ENCODE measurements at places on chromosomes 3 and 15. TPM values are rescaled to one million over a fixed set of nuclear protein-coding genes. Genes with fewer than 3 reads are reported as not detected.

Gene COL6A6
- not detected for total RNA-seq

Gene MED12L
- total RNA-seq, result 1.3 TPM

- no peak overlapping the region for H3K4me3 ChIP-seq
- no peak for DNase-seq
Observed at GRCh38 chr3:187946163-187946691, 201.0 kb upstream of the BCL6 start.

GRCh38 chr3:189593581-189593980 is 37.6 kb upstream of the TP63 start:
- no peak for DNase-seq
- H3K4me3 ChIP-seq, result no peak overlapping the region
- H3K4me1 ChIP-seq, result no peaks in the 10 kb centered on the region
- no peaks in the 10 kb centered on the region for H3K36me3 ChIP-seq
- H3K27me3 ChIP-seq, result no peaks in the 10 kb centered on the region

DNA sequence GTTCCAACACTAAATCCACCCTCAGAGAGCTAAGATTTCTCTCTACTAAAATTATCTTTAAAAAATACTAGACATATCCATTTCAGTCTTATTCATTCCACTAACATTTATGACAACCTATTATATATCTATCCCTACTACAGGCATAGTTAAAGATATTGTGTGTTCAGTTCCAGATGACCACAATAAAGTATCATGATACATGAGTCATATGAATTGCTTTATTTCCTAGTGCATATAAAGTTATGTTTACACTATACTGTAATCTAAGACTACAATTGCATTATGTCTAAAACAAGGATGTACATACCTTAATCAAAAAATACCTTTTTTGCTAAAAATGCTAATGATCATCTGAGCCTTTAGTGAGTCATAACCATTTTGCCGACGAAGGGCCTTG is 19.4 kb downstream of the SHOX2 start:
- DNase-seq, result no peak
- H3K36me3 ChIP-seq, result no peaks in the 10 kb centered on the region
- no peak overlapping the region for H3K27ac ChIP-seq
- H3K27me3 ChIP-seq, result peaks cover 8% of the 10 kb centered on the region
- H3K4me3 ChIP-seq, result no peak overlapping the region

- H3K4me3 ChIP-seq, result no peak overlapping the region
- H3K27me3 ChIP-seq, result no peaks in the 10 kb centered on the region
Observed at GRCh38 chr3:8560366-8561007, 58.9 kb downstream of the LMCD1 start.

Gene KIF15
- total RNA-seq, result 7.5 TPM

DNA sequence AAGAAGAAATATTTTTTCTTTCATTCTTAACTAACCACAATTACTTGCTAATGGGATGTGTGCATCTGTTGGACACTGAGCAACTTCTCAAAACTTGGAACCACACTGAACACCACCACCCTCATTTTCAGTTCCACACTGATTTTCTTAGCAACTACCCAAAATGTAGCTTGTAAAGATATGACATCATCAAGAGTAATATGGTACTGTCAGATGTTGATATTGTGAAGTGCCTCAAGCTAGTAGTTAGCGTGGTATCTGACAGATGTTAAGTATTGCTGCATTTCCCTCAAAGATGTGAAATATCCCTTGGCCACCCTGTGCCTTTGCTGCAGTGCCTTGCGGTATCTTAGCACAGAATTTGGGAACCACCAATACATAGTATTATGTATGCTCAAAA is 9.3 kb downstream of the RFTN1 start:
- peaks cover 10% of the 10 kb centered on the region for H3K4me1 ChIP-seq
- H3K4me3 ChIP-seq, result no peak overlapping the region
- H3K36me3 ChIP-seq, result no peaks in the 10 kb centered on the region

Gene ZIC1
- not detected for total RNA-seq

Gene PPP1R2
- 29.2 TPM for total RNA-seq

DNA sequence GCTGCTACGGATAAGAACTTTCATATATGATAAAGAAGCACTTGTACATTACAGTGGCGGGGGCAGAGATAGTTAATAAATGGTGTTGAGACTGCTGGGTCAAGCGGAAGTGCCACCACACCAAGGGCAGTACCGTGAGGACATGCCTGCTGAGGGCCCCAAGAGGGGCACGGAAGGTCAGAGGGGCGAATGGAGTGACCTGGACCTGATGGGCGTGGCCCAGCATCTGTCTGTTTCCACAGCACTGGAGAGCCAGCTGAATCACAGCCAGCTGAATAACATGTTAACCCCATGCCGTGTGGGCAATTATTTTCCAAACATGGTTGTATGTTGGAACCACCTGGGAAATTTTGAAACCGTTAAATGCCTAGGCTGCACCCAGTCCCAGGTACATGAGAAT is 37.2 kb downstream of the ANKDD1A start:
- no peak overlapping the region for H3K27ac ChIP-seq
- no peak for DNase-seq
- no peaks in the 10 kb centered on the region for H3K27me3 ChIP-seq
- no peak overlapping the region for H3K4me3 ChIP-seq

GRCh38 chr3:158666416-158666815 is 6.0 kb downstream of the LXN start:
- H3K4me3 ChIP-seq, result no peak overlapping the region
- peaks cover 6% of the 10 kb centered on the region for H3K4me1 ChIP-seq
- H3K27me3 ChIP-seq, result no peaks in the 10 kb centered on the region

Data from stomach (tissue), 19 donors.